ENCODE measurements at places on chromosomes 4 and X.

DNA sequence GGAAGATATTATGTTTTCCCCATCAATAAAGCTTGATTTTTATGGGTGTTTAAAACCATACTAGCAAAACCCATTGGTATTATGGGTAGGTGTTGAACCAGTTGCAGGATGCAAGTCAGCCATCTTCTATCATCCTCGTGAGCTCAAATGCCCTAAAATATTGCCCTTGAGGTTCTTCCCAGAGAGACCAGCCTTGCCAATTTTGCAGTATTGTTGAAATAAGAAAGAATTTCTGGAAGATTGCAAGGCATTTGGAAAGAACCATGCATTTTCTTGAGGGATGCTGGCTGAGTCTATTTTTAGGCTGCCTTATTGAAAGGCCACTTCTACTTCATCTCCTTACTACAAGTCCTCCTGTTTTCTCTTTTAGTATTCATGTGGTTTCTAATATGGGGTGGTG lies 60.9 kb upstream of the SOD3 start:
- DNase-seq = no peak

DNA sequence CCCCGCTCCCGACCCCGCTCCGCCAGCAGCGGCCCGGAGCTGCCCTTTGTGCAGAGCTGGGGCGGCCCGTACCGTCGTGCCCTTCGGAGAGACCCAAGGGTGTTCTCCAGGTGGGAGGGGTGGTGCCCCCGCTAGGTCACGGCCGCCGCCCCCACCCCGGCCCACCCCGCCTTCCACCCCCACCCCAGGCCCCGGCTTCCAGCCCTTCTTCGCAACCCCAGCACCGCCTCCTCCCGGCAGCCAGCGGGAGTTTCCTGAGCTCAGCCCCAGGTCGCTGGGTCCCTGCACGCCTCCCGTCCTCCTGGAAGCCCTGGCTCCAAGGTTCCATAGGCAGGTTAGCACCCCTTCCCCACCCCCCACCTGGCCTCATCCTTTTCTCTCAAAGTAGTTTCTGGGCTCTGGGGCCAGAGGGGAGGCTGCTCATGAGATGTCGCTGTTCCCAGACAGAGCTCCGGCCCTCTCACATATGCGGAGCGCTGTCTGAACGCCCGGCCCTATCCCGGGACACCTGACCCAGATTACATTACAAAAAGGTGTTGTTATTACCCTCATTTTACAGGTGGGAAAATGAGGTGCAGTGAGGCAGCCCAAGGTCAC lies 25.2 kb upstream of the FGFR3 start:
- DNase-seq = peak; percentile 26

DNA sequence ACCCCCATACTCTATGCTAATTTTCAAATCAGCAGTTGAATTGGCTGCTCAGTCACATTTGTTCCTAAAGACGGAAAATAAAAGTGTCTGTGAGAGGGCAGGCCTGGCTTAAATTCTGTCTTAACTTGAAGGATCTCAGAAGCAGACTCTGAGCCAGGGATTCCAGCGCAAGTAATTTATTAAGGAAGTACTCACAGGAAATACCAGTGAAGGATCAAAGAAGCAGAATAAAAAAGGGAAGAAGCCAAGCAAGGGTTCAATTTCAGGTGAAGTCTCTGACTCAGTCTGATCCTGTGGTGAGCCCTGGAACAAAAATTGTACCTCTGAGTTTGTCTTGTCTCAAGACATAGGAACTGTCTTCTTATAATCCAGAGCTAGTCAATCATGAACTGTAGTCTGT lies 52.2 kb downstream of the IL1RAPL1 start:
- peak; percentile 21 for DNase-seq

- peak; percentile 14 for DNase-seq
Observed at GRCh38 chr4:139704915-139705485, 39.4 kb downstream of the MGST2 start.

- peak; percentile 57 for DNase-seq
Observed at GRCh38 chrX:2595258-2595657, 94.5 kb upstream of the DHRSX start.

- DNase-seq = no peak
Observed at GRCh38 chr4:167117273-167117672, 117.0 kb downstream of the SPOCK3 start.

- DNase-seq = no peak
Observed at GRCh38 chrX:69523314-69523713, 19.2 kb downstream of the NALF2 start.

DNA sequence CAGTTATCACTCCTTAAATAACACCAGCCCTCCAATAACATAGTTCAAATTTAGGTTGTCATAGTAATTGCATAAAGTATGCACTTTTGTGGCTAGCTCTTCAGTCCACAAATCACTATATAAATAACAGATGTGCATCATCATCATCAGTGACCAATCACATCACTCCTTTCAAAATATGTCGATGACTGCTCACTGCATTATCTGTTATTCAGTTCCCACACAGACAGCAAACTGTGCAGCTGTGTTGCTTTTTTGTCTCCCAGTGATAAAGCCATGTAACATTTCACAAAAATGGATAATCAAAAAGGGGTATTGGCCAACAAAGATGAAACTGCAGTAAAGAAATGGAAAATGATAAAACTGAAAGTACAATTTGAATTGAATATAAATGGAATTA lies 205.4 kb downstream of the DCLK2 start:
- DNase-seq = peak; percentile 97

Data from fibroblast of skin of abdomen (primary cell).